ENCODE measurements at places on chromosomes 16 and 17.

DNA sequence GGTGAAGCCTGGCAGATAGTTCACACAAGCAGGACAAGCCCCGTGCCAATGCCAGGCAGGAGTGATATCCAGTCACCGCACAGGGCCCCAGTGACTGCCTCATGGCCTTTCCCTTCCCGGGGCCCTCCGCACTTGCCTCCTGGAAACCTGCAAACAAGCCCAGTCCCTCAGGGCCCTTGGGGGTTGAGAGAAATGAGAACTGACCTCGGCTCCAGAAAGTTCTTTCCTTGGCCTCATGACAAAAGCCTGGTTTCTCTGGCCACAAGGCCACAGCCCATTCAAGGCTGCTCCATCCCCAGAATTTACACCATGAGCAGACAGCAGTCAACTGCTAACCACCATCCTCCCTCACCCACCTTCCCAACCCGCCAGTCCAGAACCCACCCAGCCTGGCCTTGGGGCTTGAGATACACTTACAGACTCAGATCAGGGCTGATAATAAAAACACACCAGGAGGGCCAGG, 77.6 kb downstream of the CCDC182 start:
- no peak for DNase-seq

- DNase-seq = no peak
These were observed 25.2 kb upstream of the CFAP20 start for GRCh38 chr16:58154345-58154744.

- no peak for DNase-seq
These were observed 72.1 kb downstream of the COPRS start for GRCh38 chr17:31786796-31787481.

DNA sequence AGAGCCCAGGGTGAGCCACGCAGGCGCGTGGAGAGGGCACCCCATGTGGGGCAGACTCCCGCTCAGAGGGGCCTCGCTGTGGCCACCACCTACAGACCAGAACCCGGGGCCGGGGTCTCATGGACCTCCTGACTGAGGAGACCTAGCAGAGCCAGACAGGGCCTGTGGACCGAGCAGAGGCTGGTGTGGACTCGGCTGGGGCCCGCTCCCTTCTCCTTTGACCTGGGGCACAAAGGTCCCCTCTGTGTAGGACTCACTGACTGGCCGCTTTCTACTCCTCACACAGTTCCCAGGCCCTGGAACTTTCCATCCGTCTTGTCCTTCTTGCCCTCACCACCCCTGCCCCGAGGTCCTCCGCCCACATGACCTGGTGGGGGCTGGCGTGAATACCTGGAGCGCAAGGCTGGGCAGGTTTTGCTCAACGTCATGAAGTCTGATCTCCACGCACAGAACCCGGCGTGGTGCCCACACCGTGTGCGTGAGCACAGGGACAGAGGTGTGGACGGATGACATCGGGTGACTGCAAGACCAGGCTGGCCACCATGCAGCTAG, 44.7 kb upstream of the ACSF3 start:
- no peak for DNase-seq

DNA sequence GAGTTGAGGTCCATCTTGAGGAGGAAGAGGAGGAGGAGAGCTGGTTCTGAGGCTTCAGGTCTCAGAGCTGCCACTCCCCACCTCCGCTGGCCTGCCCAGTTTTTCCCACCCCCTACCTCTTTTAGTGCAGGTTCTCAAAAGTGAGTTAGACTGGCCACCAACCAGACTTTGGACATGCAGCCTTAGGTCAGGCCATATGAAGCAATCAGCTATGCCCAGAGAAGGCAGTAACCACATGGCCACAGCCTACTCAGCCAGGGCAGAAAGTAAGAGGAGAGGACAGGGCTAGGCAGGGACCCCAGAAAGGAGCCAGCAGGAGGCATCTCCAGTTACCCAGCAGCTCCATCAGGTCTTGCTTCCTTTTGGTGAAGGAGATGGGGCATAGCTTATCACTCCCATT, 9.0 kb downstream of the MYO15A start:
- no peak for DNase-seq

GRCh38 chr17:70569128-70569527, 399.8 kb downstream of the KCNJ2 start:
- DNase-seq = no peak

DNA sequence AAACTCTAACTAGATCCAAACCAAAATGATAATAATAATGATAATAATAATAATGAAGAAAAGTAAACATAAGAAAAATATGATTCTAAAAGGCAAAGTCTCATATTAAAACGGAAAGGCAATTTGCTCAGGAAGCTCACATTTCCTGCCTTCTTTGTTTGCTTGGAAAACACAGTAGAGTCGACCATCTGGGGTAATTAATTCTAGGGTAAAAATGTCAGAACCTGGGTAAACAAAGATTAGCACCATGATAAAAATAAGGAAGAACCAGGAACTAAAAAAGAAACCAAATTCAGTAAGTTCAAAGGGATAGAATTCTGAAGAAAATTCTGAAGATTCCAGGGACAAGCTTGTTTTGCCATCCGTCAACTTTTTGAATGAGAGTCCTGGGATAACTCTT, 16.2 kb downstream of the KRABD2 start:
- no peak for DNase-seq

DNA sequence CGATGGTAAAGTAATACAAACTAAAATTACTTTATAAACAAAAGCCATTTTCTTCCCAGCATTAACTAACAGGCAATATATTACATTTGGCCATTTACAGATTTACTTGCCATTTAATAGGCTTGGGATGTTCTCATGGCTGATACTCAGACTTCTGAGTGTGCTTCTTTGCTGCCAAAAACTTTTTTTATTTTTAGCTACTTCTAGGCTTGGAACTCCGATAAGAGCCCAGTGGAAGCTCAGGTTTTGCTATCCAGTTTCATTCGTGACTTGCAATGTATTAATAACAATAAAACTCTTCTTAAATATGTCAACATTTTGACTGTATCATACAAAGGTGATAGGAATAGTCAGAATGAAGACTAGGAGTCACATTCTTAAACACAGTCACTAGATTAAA, 152.3 kb downstream of the ITFG1 start:
- DNase-seq = no peak

- DNase-seq = no peak
These were observed 282.0 kb downstream of the SEC14L1 start for GRCh38 chr17:77422748-77423113.

DNA sequence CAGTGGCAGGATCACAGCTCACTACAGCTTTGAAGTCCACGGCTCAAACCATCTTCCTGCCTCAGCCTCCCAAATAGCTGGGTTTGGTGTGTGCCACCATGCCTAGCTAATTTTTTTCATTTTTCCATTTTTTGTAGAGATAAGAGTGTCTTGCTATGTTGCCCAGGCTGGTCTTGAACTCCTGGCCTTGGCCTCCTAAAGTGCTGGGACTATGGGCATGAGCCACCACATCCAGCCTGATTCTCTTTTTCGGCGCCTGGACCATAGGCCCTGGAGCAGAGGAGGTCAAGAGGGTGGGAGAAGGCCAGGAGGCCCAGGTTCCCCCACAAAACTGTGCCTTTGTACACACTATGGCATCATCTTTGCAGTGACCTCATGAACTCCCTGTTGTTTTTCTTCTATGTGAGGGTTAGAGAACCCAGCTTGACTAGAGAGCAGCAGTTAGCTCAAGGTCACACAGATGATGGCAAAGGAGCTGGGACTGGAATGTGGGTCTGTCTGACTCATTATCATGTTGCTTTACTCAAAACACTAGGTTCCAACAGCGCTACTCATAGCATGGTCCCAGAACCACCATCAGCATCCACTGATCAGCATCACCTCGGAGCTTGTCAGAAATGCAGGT, 16.3 kb downstream of the SCN4A start:
- DNase-seq = no peak

GRCh38 chr16:88867581-88868246, 1.3 kb upstream of the PABPN1L start:
- no peak for DNase-seq

DNA sequence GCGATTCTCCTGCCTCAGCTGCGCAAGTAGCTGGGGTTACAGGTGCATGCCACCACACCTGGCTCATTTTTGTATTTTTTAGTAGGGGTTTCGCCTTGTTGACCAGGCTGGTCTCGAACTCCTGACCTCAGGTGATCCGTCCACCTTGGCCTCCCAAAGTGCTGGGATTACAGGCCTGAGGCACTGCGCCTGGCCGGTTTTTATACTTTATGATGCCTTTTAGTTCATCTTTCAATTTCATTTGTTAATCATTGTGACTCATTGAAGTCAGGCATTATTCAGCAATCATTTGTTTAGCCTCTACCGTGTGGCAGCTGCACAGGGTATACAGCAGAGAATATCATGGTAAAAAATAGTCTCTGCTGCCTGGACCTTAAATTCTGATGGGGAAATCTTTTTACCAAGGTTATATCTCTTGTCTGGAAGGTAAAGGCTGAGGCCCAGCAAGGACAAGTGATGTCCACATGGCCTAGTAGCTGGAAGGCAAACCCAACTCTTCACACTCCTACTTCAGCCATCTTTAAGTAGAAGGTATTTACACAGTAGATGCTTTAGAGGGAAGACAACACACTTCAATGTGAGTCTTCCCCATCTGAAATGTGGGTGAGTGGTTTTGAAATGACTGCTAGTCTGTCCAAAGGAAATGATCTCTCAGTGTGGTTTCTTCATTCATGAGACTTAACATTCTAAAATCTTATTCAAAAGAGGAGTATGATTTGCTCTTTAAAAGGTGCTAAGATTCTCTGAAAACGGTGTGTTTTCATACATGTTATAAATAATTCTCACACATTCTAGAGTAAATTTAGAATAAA, 2.4 kb downstream of the PRPSAP2 start:
- no peak for DNase-seq

- DNase-seq = no peak
These were observed 75.7 kb upstream of the DNAH17 start for GRCh38 chr17:78652913-78653312.

- peak; percentile 50 for DNase-seq
These were observed 68.7 kb downstream of the RAI1 start for GRCh38 chr17:17749921-17750320.

DNA sequence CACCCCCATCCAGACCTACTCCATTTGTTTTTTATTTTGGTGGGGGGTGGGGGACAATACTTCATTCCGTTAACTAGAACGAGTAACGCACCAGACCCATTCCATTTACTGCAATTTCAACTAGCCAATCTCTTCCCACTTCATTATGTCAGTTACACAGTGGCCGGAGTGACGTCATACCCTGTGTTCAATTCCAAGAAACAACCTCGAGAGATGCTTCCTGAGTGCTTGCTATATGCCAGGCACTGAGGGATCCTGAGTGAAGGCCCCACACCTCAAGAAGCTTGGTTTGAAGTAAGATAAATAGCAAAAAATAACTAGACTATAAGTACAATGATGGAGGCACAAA, 9.1 kb upstream of the SIAH1 start:
- no peak for DNase-seq

- DNase-seq = peak; percentile 83
These were observed 78.1 kb upstream of the TOB1 start for GRCh38 chr17:50944054-50944901.

DNA sequence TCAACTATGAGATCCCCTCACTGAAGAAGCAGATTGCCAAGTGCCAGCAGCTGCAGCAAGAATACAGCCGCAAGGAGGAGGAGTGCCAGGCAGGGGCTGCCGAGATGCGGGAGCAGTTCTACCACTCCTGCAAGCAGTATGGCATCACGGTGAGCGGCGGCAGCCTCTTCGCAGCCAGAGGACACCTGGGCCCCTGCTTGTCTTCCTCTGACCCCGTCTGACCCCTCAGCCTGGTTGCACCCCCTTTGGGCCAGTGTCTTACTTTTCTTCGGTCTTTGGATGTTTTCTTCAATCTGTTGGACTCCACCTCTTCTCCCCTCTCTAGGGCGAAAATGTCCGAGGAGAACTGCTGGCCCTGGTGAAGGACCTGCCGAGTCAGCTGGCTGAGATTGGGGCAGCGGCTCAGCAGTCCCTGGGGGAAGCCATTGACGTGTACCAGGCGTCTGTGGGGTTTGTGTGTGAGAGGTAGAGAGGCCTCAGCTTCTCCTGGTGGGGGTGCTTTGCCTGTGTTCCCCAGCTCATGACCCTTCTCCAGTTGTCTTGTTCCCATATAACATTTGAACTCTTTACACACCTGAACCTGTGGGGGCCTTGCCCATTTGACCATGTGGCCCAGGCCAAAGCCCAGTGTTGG, 4.4 kb downstream of the CDK5RAP3 start:
- DNase-seq = no peak

GRCh38 chr16:48158296-48158695, 2.5 kb upstream of the ABCC12 start:
- DNase-seq = no peak

DNA sequence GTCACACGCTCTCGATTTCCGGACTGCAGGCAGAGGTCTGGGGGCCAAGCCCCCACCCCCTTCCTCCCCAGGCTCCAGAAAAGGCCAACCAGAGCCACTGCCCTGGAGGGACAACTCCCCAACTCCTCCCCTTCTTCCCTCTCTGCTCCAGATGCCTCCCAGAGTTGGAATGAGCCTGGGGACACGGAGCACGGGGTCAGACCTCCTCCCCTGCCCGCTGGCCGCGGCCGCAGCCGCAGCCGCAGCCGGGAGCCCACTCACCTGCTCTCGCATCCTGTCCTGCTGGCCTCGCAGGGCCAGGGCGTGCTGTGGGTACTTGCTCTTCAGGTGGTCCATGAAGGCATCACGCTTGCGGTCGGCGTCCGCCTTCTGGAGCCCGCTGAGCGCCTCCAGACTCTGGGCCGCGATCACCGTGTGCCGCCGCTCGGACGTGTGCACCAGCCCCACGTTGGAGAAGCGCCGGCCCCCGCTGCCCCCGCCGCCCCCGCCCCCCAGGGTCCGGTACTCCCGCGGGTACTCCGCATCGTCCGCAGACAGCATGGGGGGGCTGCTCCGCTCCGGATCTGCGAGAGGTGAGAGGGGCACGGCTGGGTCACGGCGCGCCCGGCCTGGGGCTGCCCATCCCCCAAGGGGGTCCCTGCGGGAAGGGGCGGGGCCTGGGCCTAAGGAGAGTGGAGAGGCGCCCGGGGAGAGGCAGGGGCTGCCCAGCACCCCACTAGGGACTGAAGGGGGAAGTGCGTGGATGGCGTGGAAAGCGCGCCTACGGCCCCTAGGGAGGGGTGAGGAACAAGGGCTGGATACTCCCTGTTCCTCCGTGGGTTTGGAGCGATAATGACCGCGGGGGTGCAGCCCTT, 27.3 kb downstream of the SRCIN1 start:
- DNase-seq = no peak
